Esophagus squamous epithelium (tissue), 5 donors: ENCODE measurements at places on chromosomes 4 and X.

DNA sequence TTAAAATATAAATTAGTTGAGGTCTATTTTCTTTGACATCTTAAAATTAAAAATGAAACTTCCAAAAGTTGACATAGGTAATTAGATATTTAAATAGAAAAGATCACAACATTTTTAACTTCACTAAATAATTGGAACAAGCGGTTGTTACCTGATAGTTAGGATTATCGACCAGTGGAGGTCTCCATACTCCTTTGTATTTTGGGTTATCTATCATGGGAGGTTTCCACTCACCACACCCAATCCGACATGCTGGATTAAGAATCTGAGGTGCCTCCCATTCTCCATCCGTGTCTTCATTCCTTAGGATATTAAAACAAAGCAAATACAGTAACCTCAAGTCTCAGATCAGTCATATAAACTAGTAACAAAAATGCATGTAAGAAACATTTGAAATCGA lies 22.2 kb downstream of the SCOC start:
- DNase-seq, result no peak

DNA sequence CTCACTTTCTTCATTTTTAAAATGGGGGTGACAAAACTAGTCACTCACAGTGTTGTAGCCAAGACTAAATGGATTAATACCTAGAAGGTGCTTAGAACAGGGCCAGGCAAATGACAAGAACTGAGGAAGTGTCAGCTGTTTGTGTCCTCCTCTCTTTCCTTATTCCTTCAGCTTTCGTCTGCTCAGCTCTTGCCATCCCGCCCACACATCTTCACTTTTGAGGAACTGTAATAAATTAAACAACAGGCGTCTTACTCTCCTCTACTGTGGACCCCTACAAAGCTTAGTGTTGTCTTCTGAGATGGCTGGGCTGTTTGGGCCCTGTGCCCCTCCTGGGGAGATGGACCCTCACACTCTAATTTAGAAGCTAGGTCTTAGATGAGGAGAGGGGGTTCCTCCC lies 2.7 kb downstream of the HPSE start:
- no peak for DNase-seq

GRCh38 chr4:28709891-28710290 lies 1849.2 kb downstream of the STIM2 start:
- no peak for DNase-seq

- no peak for DNase-seq
Measured at GRCh38 chr4:40587826-40588225, 41.8 kb downstream of the RBM47 start.

- DNase-seq, result no peak
Measured at GRCh38 chr4:167234316-167234881, at the start of gene SPOCK3. Gene SPOCK3 (minus strand): TSS chr4:167234494.

GRCh38 chrX:129565046-129565650 lies 25.1 kb downstream of the OCRL start:
- DNase-seq, result no peak

GRCh38 chr4:185381288-185382196 lies 14.2 kb downstream of the LRP2BP start:
- DNase-seq, result no peak

GRCh38 chrX:700936-701335 lies 70.3 kb downstream of the SHOX start:
- DNase-seq, result no peak

- no peak for DNase-seq
Measured at GRCh38 chr4:88230969-88231771, 53.2 kb downstream of the PPM1K start.

- DNase-seq, result peak; percentile 25
Measured at GRCh38 chr4:90127223-90127705, at the start of gene CCSER1. Gene CCSER1 (plus strand): TSS chr4:90127394.

DNA sequence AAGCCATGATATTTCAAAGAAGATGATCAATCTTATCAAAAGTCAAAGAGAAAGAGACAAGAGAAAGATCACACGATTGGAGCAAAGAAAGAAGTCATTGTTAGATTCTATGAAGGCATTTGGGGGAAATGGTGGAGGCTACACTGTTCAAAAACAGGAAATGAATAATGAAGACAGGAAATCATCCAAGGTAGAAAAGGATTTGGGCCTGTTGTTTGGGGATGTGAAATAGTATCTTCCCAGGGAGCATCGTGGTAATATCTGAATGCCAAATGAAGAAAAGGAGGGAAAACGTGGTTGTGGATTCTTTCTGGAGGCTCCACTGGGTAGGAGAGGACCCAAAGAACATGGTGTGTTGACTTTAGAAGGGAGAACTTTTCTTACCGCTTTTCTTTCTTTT lies 482.4 kb downstream of the NLGN4X start:
- DNase-seq, result no peak

DNA sequence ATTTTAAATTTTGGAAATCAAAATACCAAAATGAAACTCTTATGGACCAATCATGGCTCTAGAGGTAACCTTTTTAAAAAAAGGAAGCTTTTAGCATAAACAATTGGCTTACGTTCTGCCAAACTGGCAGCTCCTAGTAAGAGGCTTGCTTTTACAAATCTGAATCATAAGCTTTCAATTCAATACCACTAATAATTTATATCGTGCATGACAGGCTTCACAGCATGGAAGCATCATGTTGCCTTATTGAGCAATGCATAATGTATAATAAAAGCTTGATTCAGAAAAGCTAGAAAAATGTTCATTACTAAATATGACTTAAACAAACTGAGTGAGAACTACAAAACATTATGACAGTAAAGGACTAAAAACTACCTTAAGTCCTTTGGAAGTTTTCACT lies 280.9 kb downstream of the IQCM start:
- DNase-seq, result no peak

DNA sequence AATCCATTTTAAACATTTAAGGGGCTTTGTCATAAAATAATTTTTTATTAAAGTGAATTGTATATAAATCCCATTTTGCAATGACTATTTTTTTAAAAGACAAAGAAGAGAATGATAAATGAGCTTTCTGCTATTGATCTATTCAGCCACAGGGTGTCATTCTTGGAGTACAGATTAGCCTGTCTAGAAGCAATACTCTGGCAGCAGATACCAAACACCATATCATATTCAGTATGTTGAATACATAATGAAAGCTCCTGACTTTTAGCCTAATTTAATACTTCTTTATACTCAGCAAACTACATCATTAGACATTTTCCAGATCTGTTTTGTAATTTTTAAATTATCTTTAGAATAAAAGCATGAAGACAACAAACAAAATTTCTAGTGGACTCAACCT lies 496.3 kb downstream of the PDGFC start:
- DNase-seq, result no peak

DNA sequence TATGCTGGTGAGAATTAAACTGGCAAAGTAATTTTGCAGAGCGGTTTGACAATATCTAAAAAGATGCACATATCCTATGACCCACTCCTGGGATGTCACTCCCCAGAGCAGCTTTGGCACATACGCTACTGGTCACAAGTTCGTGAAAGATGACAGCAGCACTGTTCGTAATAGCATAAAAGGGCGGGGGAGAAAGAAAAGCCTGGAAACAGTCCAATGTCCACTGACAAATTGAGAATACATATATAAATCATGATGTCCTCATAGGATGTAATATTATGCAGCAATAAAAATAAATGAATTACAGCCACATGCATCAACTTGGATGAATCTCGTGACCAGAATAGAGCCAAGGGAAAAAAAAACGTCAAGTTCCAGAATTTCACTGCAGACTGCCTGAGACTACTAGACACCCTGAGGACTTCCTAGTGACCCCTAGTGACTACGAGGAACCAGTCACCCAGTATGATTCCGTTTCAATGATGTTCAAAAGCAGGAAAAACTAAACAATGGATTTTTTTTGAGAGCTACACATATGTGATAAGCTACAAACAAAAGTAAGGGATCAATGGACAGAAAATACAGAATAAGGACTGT lies 1.8 kb downstream of the PCSK1N start:
- no peak for DNase-seq

DNA sequence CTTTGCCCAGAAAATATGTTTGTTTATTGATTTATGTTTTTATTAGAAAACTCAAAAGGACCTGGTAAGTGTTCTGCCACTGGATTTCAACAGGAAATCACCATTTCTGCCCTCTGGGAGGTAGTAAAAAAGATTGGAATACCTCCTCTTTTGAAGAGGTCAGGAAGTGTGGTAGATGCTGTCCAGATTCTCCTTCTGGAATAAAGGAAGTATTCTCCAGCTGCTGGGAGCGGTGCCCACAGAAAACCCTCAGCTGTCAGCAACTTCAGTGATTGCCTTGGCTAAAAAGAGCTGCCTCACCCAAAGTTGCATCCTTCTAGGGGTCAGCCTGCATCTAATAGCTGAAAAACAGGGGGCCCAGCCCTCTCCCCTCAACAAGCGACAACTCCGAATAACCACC lies 13.8 kb upstream of the ZNF674 start:
- DNase-seq, result no peak

GRCh38 chr4:113835005-113835404 lies 73.5 kb upstream of the CAMK2D start:
- no peak for DNase-seq

- DNase-seq, result no peak
Measured at GRCh38 chr4:187191676-187192075, 468.0 kb upstream of the FAT1 start.

DNA sequence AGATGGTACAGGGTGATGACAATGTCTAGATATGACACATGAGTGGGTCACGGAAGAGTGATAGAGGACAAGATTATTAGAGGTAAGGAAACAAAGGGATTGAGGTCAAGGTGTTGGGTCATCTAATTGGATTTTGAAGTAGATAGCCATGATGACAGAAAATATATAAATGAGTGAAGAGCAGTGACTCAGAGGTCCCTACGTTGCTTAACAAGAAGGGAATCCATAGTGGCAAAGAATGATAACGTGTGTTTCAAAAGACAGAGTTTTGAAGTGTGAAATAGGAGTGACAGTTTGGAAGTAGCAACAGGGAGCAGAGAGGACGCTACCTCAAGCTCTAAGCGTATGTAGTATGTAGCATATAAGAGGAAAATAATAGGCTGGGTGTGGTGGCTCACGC lies 22.2 kb upstream of the CAMK2D start:
- no peak for DNase-seq

DNA sequence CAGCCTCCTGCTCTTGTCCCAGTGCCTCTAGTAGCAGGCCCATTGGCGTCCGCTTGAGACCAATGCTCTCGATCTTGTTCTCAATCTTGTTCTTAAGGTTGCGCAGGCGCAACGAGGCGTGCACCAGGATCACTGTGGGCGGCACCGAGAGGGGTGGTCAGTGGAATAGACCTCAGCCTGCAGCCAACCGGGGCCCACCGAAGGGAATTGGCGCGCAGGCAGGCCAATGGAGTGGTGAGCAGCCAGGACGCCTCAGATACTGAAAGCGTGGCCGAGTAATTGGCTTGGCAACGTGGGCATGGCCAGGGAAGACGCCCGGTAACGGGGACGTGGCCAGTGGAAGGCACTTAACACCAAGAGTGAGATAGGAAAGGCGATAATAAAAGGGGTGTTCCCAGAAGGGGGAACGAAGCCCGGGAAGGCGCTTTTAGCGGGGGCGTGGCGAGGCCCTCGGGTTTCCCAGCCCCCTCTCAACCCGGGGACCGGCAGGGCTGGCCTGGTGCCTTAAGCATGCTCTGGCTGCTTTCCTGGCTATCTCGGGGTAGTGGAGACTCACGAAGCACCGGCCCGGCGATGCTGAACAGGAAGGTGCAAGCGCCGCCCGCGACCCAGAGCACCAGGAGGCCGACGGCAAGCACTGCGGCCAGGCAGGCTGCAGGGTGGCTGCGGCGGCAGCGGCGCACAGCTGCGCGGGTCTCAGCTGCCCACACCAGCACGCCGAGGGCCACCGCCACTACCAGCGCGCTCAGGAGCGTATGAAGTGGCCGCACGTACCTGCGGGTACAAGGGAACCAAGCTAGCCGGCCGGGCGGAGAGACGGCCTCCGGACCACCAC lies 1.7 kb downstream of the PRAF2 start:
- DNase-seq, result no peak

- DNase-seq, result no peak
Measured at GRCh38 chr4:6873291-6873690, 36.3 kb upstream of the TBC1D14 start.

DNA sequence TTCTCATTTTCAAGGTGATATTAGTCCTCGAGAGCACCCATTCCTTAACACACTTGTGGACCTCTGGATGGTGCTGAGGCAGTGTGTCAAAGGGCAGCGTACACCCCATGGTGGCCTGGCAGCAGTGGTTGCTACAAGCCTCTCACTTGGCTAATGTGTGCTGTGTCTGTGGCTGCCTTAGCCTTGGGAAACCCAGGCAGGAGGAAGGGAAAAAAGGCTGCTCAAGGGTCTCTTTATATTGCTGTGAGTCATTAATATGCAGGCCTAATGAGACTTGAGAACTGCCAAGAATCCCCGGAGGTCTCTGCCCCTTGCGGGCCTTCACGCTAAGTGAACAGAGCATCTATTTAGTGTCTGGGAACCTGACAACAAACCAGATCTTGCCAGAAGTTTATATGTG lies 7.0 kb downstream of the PCDH10 start:
- no peak for DNase-seq

DNA sequence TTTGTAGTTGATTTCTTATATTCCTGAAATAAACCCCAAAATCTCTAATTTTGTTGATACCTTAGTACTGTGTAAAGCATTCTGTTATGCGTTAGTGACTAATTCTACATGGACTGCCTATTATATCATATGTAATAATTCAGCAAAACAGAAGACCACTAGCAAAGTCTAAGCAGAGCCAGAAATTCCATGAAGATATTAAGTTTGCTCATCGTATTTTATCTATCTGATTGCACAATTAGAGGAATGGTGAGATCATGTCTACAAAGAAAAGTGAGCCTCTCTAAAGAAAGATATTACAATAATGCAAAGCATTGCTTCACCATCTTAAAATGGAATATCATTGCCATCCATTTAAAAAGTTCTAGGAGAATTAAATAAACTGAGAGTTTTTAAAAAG lies 374.6 kb upstream of the SLC7A11 start:
- no peak for DNase-seq

DNA sequence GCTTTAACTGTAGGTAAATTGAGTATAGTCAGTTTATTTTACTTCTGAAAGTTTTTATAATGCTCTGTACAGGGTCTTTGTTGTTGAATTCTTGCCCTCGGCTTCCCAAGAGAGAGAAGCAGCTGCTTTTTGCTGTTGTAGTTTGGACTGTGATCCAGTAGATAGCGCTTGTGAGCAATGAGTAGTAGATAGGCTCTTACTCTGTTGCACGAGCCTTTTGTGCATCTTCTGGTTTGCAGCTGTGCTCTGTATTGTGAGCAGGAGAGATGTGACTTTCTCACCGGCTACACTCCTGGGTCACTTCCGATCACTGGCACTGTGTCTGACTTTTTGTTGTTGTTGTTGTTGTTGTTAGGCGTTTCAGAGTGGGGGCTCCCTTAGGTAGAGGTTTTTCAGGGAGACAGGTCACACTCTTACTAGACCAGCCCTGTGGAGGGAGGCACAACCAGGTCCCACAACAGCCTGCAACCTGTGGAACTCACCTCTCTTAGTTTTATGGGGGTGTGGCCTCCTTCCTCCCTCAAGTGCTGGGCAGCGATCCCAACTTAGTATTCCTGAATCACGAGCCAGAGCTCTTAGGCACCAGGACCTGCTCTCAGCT lies 822.1 kb upstream of the GALNTL6 start:
- no peak for DNase-seq

DNA sequence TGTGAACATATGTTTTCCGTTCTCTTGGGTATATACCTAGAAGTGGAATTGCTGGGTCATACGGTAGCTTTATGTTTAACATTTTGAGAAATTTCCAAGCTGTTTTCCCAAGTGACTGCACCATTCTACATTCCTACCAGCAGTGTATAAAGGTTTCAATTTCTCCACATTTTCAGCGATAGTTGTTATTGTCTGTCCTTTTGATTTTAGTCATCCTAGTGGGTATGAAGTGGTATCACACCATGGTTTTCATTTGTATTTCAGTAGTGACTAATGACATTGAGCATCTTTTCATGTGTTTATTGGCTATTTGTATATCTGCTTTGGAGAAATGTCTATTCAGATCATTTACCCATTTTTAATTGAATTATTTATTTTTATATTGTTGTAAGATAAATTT lies 2.4 kb downstream of the PPEF1 start:
- no peak for DNase-seq
